Astrocyte of the cerebellum (primary cell): ENCODE measurements at places on chromosomes 7 and 10.
A peak's percentile ranks its signal among the peaks of the same experiment; 100 is the strongest.

GRCh38 chr10:77940225-77940624 lies 13.7 kb upstream of the DLG5 start:
- DNase-seq: no peak

GRCh38 chr10:126904818-126905701 lies at the start of gene DOCK1:
DOCK1 (plus strand) TSS chr10:126905428; CDS start chr10:126905518, 90 bp downstream.
- peak; percentile 47 for DNase-seq

- no peak for DNase-seq
Measured at GRCh38 chr10:33804584-33804983, 470.1 kb upstream of the NRP1 start.

DNA sequence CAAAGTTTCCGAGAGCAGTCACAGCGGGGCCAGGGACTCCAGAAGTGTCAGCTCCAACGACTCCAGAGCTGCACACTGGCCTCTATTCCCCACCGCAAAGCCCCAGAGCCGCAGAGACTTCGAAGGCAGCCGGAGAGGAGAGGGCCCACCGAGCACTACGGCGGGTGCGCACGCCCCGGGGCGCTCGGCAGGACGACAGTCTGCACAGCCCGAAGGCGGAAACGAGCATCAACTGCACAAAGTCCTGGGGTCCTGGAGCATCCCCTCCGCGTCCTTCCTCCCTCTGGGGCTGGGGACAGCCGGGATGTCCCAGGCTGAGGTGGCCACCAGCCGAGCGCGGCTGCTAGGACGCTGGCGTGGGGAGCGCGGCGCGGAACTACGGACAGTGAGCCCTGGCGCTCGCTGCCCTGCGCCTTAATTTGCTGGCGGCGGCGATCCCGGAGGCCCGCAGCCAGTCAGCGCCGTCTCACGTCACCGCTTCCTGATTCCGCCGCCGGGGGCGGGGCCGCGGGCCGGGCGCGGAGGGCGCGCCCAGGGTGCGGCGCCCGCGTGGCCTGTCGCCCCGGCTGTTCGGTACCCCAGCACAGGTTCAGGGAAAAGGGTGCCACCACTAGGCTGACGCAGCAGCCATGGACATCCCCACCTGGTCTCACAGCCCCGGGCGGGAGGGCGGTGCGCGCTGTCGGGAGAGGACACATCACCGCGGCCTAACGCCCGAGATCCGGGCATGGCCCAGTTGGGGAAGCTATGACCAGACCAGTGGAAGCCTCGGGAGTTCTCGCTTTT lies at the start of gene TBX20:
Gene TBX20, minus strand, starts transcription at position 391 of the 786 bp plus-strand sequence. CDS start 480 bp downstream, outside the sequence.
- DNase-seq: no peak

DNA sequence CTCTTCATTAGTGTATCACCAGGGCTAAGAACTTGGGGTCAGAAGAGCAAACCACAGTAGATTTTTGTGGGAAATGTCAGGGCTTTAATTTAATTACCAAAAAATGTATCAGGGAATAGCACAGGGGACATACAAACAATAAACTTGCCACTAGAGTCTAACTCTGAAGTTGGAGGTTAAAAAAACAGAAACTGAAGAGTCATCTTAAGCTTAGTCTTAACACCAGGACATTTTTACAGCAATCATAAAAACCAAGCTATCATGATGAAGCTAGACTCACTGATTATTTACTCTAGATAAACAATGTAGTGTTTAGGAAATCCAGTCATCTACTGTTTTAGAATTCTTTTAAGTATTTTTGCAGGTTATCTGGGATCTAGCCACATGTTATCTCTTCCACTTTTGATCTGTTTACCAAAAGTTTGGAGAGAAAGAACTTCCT lies 48.4 kb upstream of the GLI3 start:
- no peak for DNase-seq

DNA sequence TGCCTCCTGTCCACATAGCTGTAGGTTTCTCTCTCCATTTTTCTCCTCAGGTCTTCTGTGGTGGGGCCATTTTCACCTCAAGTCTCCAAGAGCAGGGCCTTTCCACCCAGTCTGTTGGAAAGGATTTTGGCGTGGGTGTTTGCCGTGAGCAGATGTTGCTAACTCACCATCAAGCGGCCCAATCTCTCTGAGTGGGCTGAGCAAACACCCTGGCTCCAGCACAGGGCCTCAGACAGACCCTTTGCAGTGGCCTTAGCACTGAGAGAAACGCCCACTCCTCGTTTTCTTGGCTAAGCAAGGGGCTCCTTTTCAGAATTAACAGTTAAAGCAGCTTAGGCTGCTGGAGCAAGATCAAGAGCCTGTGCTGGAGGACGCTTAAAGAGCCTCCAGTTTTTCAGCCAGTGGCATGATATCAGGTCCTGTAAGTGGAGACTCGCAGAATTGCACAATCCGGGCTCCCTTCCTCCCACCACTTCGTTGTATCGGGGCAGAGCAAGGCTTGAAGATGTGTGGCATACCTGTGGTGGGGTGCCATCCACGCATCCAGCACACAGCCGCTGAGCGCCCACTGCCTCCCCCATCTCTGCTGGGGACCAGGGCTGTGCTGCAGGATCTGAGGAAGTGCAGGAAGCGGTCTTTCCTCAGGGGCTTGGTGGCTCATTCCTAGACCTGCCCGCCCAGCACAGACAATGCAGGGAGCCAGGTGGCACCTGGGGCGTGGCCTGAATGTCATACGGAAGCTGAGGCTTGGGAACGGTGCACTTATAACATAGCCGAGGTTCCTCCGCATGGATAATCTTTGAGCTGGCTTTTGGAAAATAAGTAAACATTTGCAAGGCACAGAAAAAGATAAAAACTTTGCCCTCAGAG lies 142.7 kb downstream of the ADARB2 start:
- no peak for DNase-seq

DNA sequence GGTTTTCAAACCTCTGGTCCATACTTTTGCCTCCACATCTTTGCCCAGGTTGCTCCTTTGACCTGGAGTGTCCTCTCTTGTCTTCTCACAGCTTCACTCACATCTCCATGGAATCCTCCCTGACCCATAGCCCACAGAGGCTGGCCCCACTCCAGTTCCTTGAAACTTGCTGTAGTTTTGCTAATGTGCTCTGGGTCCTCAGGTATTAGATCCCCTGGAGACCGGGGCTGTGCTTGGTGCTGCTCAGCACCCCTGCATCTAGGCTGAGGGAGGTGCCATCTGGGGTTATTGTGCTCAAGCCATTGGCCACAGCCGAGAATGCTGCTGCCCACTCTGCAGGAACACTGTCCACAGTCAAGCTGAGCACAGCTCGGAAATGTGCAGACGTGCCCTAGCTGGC lies 16.5 kb downstream of the KNDC1 start:
- DNase-seq: no peak

GRCh38 chr7:410395-410910 lies 109.2 kb downstream of the PDGFA start:
- no peak for DNase-seq

- no peak for DNase-seq
Measured at GRCh38 chr10:69901628-69902505, 100.2 kb downstream of the COL13A1 start.

DNA sequence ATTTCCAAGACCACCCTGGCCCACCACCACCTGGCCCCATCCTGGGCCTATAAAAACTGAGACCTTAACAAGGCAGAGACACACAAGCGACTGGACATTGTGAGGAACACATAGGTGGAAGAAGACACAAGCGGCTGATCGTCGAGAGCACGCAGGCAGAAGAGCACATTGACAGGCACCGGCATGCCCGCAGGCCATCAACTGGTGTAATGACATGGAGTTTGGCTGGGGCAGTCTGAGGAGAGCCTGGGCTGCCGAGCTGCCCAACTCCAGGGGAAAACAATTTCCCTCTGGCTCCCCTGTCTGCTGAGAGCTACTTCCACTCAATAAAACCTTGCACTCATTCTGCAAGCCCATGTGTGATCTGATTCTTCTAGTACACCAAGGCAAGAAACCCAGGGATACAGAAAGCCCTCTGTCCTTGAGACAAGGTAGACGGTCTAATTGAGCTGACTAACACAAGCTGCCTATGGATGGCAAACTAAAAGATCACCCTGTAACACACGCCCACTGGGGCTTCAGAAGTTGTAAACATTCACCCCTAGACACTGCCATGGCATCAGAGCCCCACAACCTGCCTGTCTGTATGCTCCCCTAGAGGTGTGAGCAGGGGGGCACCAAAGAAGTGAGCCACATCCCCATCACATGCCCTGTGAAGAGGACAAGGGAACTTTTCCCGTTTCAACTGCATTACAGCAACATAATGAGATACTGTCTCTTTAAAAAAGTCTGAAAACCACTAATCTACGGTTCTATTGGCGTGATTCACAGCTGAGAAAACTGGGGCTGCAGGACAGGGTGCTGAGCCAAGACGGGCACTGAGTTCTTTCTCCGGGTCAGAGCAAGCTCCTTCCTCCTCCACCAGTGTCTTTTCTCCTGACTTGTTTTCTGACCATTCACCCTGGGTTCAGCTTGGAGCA lies 18.5 kb upstream of the TNS3 start:
- no peak for DNase-seq

DNA sequence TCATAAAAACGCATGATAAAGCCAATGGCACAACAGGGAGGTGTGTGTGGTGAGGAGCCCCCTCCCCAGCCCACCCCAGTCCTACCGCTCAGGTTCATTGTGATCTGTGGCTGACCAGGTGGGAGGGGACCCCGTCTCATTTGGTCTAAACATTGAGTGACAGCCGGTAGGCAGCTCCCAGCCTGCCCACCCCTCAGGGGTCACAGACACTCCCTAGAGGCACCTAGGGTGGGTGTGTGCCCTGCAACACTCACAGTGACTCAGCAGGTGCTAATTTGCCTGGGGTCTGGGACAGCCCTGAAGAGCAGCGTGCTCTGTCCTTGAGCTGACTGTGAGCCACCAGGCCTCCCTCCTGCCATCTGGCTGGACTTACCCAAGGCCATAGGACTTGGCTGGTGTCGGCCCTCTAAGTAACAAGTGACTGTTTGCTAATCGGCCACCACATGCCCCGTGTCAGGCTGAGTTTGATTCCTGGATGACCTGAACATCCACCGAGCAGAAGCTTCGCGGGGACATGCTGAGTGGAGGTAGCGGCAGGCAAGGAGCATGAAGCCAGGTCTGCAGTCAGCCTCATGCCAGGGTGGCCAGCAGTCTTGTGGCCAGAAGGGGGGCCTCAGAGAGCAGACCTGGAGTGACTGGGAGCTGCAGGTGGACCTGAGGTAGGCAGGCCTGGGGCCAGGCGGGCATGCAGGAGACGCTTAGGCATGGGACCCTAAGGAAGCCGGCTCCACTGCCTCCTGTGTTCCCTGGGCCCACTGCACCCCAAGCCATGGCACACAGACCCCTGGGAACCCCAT lies 282.3 kb upstream of the SHH start:
- no peak for DNase-seq

GRCh38 chr10:25901199-25901598 lies 32.8 kb upstream of the MYO3A start:
- DNase-seq: no peak

GRCh38 chr7:36303202-36304098 lies 86.2 kb upstream of the ANLN start:
- DNase-seq: peak; percentile 69

DNA sequence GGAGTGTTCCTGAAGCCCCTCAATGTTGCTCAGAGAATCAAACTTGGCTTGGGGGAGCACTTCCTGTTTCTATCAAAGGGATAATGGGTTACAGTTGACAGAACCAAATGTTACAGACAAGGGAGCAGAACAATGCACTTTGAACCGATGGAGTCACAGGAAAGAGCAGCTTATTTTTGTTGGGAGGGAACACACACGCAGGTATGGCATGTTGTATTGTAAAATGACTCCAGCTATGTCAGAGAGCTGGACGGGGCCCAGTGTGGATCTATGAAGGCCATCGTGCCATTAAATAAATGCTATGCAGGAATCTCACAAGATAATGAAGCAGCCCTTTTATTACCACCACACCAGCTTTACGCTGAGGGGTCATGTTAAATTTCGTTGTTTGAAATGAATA lies 35.1 kb downstream of the RHOBTB1 start:
- no peak for DNase-seq

DNA sequence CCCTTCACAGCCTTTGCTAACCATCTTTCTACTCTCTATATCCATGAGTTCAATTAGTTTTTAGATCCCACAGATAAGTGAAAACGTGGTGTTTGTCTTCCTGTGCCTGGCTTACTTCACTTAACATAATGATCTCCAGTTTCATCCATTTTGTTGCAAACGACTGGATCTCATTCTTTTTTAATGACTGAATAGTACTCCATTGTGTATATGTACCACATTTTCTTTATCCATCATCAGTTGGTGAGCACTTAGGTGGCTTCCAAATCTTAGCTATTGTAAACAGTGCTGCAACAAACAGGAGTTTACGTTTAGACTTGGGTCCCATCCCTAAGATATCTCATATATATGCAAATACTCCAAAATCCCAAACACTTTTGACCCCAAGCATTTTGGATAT lies 9.1 kb downstream of the CDC123 start:
- DNase-seq: no peak

GRCh38 chr7:37510043-37510634 lies 61.5 kb upstream of the ELMO1 start:
- DNase-seq: no peak

- DNase-seq: no peak
Measured at GRCh38 chr7:33900501-33900900, 4.8 kb upstream of the BMPER start.

DNA sequence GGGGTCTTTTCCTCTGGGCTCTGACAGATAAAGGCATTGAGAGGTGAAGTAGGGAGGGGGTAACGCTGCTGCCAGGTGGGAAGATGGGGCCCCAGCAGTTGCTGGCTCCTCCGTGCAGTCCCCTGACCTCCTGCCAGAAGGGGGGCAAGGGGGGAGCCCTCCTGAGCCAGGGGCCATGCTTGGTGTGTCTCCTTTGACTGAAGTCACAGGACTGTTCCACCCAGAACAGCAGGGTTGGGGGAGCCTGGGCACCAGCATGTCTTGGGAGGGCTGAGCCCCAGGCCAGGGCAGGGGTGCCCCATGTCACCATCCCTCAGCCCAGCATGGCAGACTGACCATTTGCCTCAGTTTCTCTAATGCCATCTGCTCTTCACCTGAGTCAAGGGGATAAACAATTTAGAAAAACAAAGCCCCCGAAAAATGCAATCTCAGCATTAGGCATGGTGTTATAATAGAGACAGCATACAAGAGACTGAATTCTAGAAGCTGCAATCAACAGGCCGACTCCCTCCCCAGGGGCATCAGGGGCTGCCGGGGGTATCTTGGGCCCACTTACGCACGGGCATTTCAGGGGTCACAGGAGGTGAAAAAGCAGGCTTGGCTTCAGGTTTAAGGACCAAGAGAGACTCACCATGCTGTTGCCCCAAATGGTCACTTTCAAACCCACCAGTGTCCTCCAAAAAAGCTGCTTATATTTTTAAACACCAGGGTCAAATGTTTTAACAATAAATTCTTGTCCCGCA lies 108.6 kb upstream of the GPR26 start:
- DNase-seq: no peak

DNA sequence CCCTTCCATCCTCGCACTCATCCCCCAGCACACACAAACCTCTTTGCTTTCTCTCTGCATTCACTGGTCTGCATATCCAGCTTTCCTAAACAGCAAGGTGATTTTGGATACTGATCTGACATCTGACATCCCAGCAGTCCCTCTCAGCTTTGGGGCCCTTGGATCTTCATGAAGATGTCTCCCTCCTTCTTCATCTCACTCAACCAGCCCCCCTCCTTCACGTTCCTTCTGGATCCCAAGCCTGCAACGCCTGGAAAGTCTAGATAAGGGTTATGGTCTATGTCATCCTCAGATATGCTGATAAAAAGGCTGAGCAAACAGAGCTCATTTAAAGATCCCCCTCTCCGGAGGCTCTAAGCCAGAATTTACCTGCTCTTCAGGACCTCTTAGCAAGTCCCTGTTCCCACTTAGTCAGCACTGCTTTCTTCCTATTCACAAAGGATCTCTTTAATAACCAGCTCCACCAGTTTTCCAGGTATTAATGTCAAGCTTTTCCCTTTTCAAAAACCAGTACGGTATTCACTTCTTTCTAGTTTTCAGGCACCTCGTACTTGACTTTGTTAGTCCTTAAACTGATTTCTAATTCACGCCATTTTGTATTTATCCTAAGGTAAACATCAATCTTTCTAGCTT lies 38.9 kb downstream of the CREB3L2 start:
- DNase-seq: no peak
